Coronary artery (tissue), 2 donors: ENCODE measurements at places on chromosomes 7 and 10.
A peak's percentile ranks its signal among the peaks of the same experiment; 100 is the strongest.

DNA sequence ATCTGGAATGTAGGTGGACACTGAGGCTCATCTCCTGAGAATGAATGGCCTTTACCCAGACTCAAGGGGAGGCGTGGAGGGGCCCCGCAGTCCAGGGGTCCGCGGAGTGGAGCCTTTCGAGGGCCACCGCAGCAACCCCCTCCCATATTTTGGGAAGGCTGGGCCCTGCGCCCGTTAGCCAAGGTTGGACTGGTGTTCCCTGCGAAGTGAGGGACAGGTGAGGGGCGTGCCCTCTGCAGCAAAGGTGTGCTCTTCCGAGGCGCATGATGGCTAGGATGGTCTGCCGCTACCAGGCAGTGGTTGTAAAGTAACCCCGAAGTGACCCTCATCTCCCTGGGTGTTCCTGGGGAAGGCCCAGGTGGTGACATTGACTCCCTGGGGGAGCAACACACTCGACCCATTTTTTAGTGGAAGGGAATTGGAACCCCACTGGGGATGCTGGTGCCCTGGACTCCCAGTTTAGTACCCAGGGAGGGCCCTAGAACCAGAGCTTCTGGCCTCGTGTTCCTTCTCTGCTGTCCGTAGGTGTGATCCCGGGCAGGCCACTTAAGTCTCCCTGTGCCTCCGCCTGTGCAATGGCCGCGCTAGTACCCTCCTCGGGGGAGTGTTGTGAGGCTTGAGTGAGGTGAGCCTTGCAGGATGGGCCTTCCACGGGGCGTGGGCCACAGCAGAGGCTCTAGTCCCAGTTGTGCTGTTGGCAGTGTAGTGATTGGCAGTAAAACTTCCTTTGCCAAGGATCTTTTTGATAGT is 779 bp downstream of the FAM241B start:
- peak; percentile 66 for DNase-seq

GRCh38 chr7:96203786-96204185 is 118.1 kb downstream of the SLC25A13 start:
- no peak for DNase-seq

GRCh38 chr7:27899601-27900000 is 159.6 kb downstream of the TAX1BP1 start:
- no peak for DNase-seq

- DNase-seq: peak; percentile 16
Measured at GRCh38 chr7:105808703-105809590, 67.5 kb downstream of the ATXN7L1 start.

GRCh38 chr7:104943502-104944343 is 70.3 kb upstream of the KMT2E start:
- no peak for DNase-seq

DNA sequence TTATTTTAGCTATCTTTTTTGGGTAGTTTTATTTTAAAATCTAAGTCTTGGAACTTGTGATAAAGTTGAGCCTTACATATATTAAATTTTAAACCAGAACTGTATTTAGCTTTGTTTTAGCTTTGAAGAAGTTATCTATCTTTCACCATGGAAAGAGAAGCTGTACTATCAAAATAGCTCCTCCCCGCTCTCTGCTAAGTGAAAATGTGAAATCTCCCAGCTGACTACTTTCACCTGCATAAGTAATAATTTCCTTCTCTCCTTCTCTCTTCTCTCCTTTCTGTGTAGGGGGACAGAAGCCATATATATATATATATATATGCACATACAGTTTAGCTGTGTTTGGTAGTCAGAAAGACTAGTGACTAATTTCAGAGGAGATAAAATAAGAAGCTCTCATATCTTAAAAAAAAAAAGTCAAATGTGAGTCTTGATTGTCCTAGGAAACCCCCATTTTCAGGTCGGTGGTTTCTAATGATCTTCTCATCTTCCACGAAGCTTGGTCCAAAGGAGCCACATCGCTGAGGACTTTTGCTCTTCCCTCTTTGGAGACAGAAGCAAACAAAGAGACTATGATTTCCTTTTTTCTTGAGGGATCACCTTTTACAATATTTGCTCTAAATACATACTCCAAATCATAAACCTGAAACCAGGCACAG is 30.6 kb upstream of the GDI2 start:
- no peak for DNase-seq

DNA sequence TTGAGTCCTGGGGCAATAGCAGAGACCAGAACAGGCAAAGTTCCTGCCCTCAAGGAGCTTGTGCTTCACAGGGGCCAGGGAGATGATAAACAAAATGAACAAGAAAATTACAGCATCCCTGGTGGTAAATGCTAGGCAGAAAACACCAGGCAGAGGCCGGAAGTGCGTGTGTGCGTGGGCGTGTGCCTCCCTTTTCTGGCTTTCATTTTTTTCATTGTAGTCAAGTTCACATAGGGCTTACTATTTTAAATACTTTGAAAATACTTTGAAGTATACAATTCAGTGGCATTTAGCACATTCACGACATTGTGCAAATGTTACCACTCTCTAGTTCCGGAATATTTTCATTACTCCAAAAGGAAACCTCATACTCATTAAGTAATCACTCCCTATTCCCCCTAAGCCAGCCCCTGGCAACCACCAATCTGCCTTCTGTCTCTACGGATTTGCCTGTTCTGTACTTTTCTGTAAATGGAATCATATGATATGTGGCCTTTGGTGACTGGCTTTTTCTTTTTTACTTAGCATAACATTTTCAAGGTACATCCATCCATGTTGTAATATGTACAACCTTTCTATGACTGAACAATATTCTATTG is 88.1 kb upstream of the PDCD4 start:
- no peak for DNase-seq

- no peak for DNase-seq
Measured at GRCh38 chr7:104264285-104264684, 56.5 kb upstream of the ORC5 start.

- no peak for DNase-seq
Measured at GRCh38 chr7:151509670-151510333, 9.9 kb downstream of the RHEB start.

- DNase-seq: no peak
Measured at GRCh38 chr7:150358988-150359621, 9.5 kb upstream of the REPIN1 start.
